ENCODE measurements at places on chromosomes 3 and 15.

- no peak for DNase-seq
These were observed 687.0 kb upstream of the NECTIN3 start for GRCh38 chr3:110384601-110385000.

DNA sequence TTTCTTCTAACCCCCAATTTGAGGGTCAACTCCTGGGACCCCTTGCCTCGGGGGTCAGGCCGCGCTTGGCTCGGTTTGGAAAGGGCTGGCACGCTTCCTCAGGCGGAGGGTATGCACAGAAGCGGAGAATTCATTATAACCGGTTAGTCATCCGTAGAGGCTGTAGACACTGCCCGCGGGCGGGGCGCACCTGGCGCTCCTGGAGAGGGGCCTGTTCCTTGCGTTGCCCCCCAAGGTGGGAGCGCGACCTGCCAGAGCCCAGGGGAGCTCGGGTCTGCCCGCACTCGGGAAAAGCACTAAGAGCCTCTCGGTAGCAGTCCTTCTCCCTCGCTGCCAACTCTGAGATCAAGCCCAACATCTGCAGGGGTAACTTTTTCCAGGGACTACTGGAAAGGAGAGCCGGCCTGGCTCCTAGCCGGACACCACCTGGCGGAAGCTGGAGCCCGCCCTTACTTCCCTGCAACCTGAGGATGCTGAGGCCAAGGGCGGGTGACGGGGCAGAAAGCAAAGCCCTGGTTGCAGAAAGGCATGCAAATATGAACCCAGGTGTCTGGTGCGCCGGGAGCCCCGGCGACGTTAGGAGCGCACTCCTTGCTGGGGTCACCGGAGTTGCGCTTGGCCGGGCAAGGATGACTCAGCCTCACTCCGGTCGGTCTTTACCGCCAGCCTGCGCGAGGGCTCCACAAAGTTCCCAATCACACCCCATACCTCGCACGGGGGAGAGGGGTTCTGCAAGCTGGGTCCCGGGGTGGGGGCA, 1.5 kb upstream of the CACNA2D3 start:
- DNase-seq, result no peak

DNA sequence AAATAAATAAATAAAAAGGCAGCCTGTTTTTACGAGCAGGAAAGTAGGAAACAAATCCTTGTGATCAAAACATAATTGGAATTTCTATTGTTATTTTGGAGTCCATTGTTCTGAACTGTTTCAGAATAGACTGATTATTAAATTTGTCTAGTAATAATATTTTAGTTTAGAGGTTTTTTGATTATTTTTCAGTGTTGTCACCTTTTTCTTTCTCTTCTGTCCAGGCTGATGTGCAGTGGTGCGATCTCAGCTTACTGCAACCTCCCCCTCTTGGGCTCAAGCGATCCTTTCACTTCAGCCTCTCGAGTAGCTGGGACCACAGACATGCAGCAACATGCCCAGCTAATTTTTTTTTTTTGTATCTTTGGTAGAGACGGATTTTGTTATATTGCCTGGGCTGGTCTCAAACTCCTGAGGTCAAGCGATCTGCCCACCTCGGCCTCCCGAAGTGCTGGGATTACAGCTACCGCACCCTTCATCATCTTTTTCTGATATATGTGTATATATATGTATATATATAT, 38.0 kb downstream of the KAT2B start:
- DNase-seq, result no peak

GRCh38 chr15:71391421-71392088, 276.3 kb downstream of the THSD4 start:
- no peak for DNase-seq

DNA sequence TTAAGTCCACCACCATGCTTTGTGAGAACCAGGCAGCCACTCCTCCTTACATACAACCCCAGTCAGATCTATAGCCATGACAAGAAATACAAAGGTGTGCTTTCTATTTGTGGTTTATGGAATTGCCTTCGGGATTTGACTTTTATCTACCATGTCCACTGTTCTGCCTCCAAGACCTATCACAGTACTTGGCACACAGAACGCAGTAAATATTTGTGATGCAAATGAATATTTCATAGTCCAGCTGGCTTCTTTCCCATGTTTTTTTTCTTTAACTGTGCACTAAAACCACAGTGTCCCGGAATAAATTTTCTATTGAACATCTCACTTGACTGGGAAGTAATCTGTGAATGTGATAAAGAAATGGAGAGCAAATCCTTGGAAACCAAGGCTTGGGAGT, 314.7 kb downstream of the RORA start:
- no peak for DNase-seq

GRCh38 chr3:21528291-21528995, 222.6 kb downstream of the ZNF385D start:
- no peak for DNase-seq

DNA sequence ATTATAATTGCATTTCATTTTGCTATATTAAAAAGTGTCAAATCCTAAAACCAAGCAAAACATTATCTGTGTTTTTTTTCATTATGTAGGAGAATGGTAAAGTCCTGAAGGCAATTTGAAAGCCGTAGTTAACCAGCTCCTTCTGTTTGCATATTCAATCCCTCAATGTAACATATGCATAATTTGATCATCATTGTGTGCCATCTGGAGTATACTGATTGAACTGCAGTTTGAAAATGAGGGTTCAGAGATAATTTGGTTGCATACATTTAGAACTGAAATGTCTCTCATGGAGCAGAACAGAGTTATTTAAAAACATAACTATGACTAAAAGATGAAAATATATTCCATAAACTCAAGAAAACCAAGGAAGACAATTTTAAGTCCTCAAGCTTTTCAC, 518.6 kb downstream of the GBE1 start:
- no peak for DNase-seq

DNA sequence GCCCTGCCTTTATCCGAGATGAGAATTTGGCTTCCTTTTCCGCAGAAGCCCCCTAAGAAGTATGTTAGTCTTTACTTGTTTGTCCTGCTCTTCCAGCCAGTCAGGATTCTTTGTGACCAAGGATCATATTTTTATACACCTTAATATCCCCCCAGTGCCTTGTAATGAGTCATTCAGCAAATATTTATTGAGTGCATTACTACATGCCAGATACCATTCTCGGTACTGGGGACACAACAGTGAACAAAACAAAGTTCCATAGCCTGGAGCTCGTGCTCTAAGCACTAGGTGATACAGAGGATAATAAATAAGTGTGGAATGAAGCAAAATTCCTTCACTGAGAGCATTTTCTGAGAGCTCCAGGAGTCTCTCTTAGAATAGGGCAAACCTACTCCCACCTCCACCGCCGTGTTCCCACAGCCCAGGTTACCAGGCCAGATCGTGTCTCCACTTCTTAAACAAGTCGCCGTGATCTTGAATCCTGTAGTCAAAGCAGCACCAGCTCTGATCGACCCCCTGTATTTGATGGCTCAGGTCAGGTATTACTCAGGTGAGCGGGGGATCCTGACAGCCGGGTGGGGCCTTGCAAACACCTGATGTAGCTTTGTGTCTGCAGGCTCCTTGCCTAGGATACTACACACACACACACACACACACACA, 18.5 kb downstream of the TTC21A start:
- no peak for DNase-seq

DNA sequence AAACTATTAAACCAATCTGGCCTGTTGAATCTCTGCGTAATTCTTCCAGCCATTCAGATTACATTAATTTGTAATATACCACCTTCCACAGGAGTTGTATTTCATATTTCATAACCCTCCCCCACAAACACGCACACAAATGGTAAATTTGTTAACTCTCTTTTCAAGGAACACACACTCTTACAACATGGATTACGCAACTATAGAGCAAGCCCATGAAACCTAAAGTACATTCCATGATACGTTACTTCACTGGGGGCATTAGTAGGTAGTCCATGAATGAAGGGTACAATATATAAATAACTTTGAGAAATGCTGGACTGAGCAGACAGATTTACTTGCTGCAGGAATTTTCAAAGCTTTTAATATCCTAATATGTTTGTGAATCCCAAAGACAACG, 65.0 kb downstream of the TRIM69 start:
- DNase-seq, result no peak

- no peak for DNase-seq
These were observed 56.9 kb downstream of the CYP19A1 start for GRCh38 chr15:51281368-51281967.

- DNase-seq, result no peak
These were observed 58.8 kb downstream of the CCDC54 start for GRCh38 chr3:107436029-107436428.

DNA sequence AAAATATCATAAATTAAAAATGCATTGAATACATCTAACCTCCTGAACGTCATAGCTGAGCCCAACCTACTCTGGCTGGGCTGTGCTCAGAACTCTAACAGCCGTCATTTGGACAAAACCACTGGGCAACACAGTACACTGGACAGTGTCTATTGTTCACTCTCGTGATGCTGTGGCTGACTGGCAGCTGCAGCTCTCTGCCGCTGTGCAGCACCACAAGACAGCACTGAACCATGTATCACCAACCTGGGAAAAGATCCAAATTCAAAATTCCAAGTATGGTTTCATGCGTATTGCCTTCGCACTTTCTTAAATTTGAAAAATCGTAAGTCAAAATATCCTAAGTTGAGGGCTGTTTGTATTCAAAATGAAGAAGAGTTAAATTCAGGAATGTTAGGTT, 145.1 kb upstream of the CNTN4 start:
- no peak for DNase-seq

- no peak for DNase-seq
These were observed 241.6 kb upstream of the KBTBD8 start for GRCh38 chr3:66756468-66757036.

DNA sequence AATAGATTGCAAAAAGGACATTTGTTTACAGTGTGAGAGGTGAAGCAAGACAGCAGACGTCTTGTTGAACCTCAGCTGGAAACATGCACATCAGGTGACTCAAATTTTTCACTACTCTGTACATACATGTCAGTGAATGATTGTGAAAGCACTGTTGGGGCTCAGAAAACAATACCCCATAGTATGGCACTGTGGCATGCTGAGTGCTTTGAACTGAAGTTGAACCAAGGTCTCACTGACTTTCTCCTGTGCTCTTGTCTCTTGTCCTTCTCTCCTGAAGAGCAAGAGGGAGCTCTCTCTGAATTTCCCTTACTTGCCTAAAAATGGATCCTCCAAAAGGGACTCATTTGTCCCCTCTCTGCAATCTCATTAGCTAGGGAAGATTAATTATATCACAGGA, 24.5 kb upstream of the NEDD4 start:
- DNase-seq, result no peak

DNA sequence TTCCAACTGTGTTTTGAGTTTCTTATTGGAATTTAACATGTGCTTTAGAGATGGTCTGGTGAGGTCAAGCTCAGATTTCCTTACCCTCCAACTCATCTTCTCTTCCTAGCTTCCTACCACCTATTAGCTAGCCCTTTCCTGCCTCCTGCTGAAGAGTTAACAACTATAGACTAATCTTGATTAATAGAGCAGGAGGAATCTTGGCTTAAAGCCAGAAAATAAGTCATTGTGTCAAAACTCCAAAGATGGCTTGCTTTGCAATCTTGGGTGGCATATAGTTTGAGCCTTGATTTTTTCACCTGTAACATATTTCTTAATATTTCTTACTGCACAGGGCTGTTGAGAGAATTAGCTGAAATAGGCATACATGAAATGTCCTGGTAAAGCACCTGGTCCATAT, 27.3 kb downstream of the BCL2L10 start:
- no peak for DNase-seq

DNA sequence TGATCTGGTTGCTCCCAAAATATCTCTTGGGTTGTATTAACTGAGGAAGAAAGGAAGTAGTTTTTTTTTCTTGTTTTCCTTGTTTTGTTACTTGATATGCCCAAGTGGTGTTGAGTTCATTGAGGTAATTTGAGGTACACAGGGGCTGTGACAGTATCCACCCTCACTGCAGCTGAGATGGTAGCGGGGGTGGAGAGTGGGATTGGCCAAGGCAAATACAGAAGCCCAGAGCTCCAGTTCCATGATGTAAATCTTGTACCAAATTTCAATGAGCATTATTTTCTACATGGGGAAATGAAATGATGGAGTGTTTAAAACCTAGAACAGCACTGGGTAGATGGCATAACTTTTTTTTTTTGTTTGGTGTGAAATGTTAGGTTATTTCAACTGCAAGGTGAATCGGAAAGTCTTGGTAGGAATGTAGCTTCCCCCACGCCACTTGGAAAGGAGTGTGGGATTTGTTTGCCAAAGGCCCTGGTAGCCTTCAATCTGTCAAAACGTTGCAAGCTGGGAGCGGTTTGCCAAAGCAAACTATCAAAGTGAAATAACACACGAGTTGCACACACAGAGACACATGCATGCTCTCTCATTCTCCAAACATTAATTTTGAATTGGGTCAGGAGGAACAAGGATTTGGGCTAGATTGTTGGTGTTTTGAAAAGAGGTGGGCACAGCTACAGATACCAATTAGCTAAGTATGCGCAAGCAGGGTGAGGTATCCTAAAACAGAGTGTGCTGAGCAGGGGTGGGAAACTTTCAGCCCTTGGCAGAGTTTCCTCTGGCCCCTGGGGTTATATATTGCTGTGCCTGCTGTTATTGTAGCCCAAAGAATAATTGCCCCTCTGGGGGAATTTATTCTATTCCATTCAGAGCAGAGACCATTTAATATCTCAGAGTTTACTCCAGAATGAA, 34.6 kb downstream of the THSD4 start:
- DNase-seq, result no peak

DNA sequence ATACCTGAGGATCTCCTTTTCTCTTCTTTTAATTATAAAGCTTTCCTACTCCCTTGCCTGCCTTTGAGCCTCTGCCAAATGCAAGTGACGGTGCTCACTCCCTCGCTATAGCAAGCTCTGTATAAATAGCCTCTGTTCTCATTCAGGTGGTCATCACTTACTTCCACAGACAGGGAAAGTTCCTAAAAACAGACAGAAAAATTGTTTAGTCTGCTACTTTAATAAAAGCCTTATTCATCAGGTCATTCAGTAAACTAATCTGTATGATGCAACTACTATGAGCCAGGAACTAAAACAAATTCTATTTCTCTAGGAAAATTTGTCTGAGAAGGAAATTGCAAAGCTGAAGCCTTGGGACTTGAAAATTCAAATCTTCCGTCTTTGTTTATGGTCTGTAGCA, 10.2 kb upstream of the DLG1 start:
- DNase-seq, result no peak

Data from stimulated activated CD4-positive, alpha-beta T cell treated with anti-CD3 and anti-CD28 coated beads, Interleukin-2, amount 100 ng/mL, for 24 hours (primary cell).